SW480 (cell line): ENCODE measurements at places on chromosomes 3 and 15.

- no peak for DNase-seq
Observed at GRCh38 chr15:85872125-85872524, 77.4 kb upstream of the KLHL25 start.

GRCh38 chr15:78455749-78456148 is 17.7 kb downstream of the IREB2 start:
- DNase-seq, result no peak

DNA sequence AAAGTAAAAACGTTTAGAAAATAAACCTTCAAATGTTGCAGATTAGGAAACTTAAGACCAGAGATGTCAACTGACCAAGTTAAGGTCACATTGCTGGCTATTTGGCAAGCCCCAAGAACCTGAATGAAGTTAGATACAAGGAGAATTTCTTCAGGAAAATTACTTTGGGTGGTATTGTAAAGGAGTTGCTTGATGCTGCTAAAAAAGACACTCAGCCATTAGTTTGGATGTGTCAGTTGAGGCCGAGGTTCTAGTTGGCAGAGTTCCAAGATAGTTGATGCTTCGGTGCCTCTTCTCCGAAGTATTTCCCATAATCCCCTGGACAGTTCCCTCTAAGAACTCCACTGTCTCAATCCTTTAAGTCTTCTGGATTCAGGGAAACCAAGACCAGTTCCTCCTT is 24.3 kb downstream of the SIAH2 start:
- no peak for DNase-seq

DNA sequence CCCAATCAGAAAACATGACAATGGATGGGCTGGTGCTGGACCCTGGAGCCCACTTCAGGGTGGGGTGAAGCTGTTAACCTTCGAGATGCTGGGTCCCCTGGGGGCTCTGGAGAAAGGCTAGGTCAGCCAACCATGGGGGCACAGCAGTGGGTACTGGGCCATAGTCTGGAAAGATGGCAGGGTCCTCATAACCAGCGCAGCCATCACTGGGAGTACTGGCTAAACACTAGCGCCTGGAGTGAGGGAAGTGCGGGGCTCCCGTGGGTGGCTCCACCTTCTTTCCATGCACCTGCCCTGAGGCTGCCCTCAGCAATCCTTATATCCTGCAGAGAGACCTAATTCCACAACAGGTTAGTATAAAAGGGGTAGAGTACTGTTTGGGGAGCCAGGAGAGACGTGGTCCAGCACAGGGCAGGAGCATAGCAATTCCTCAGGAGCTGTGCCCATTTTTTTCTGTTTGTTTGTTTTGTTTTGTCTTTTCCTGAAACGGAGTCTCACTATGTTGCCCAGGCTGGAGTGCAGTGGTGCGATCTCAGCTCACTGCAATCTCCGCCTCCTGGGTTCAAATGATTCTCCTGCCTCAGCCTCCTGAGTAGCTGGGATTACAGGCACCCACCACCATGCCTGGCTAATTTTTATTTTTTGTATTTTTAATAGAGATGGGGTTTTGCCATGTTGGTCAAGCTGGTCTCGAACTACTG is 122.6 kb upstream of the MEF2A start:
- no peak for DNase-seq

DNA sequence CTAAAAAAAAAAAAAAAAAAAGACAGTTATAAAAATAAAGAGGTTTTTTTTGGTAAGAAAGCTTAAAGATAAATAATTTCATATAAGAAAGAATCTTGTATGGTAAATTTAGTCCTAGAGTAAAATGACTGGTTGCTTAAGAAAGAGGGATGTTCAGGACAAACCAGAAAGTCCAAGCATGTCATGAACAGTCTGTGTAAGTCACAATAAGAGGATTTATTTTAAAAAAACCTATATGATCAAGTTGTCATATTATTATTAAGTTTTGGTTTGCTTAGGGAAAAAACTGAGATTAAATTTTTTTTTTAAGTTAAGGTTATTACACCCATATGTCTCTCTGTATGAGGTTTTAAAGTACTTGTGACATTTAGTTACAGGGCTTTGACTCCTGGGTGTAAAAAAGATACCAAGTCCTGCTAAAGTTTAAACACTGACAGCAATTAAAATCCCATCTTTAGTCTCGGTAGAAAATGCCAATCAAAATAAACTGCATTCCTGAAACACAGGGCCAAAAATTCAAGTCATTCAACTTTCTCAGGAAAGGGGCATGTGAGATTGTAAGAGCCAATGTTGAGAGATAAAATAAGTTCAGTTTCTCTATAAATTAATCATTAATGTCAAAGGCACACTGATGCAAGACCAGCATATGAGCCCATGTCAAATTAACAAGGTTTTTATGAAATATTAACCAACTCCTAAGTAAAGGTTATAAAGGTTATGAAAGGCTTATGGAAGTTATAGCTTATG is 8.5 kb upstream of the BDH1 start:
- DNase-seq, result no peak

GRCh38 chr3:158845765-158846350 is 44.0 kb downstream of the MFSD1 start:
- peak; percentile 71 for DNase-seq

GRCh38 chr3:158847452-158847821 is 45.6 kb downstream of the MFSD1 start:
- no peak for DNase-seq
